ENCODE measurements at places on chromosomes 3 and 15.

DNA sequence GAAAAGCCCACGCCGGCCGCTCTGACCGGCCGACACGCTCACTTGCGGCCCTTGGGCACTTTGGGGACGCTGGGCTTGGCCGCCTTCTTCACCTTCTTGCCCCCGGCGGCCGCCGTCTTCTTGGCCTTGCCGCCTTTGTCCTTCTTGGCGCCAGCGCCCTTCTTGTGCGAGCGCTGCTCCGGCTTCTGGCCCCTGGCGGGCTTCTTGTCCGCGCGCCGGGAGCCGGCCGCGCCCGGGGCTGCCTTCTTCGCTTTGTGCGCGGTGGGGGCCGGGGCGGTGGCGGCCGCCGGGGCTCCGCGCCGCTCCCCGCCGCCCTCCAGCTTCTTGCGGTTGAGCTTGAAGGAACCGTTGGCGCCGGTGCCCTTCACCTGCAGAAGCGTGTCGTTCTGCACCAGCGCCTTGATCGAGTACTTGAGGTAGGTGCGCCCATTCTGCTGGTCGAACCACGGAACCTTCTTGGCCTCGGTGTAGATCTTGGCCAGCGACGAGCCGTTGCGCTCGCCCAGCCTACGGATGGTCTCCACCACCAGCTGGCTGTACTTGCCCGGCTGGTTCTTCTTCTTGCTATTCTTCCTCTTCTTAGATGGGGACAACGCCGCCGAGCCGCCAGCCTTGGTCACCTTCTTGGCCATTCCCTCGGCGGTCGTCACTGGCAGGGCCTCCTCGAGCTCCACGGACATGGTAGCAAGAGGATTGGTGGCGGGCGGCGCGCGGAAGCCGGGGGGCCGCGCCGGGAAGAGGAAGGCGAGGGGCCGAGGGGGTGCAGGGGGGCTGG, 36.7 kb downstream of the HMCES start:
- DNase-seq, result peak; percentile 48

- DNase-seq, result no peak
These were observed 165.7 kb downstream of the GAP43 start for GRCh38 chr3:115788921-115789470.

DNA sequence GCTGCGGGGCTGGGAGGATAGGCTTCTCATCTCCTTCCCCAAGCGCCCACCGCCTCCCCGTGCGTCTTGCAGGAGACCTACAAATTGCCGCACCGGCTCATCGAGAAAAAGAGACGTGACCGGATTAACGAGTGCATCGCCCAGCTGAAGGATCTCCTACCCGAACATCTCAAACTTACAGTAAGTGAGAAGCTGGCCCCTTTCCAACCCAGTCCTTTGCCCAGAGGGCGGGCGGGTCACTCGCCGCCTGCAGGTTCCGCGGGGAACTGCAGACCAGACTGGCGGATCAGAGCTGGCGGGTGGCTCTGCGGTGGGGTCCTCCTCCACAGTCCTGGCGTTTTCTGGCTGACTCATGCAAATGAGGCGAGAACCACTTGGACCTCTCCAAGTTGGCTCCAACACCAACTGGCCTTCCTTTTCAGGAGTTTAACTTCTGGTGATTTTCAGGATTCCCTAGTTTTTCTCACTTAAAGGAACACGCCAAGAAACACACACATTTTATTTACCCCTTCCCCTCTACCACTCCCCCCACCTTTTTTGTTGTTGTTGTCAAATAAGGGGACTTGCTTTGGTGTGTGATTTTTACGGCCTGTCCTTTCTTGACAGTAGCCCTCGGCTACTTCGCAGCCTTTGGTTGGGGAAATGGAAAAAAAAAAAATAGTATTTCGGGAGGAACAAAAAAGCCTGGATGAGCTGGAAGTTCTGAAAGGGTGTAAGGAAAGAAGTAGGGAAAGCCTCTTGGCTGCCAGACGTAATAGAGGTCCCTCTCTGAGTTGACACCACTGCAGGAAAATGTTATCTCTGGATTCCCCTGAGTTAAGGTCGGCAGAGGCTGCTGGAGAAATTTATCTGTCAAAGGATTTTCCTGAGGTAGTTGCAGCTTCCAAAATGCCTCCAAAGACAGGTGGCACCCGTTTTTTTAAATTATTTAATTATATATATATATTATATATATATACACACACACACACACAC, 1.3 kb downstream of the BHLHE40 start:
- peak; percentile 89 for DNase-seq

DNA sequence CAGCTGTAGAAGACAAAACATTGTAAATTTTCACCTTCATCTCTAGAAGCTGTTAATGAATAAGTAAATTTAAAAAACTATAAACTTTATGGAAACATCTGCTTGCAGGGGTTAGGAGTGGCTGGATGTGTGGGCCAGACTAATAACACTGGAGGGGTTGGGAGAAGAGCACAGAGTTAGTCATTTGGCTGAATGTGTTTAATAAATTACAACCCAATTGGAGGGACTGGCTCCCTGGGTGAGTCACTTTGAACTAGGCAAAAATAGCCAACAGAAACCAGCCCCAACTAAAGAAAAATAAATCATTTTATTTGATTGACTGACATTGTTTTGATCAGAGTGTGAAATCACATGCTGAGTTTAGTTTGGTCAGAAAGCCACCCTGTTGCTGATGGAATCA, 21.8 kb downstream of the DGKG start:
- no peak for DNase-seq

- no peak for DNase-seq
These were observed 477.1 kb upstream of the KCNMB2 start for GRCh38 chr3:178059119-178059518.

DNA sequence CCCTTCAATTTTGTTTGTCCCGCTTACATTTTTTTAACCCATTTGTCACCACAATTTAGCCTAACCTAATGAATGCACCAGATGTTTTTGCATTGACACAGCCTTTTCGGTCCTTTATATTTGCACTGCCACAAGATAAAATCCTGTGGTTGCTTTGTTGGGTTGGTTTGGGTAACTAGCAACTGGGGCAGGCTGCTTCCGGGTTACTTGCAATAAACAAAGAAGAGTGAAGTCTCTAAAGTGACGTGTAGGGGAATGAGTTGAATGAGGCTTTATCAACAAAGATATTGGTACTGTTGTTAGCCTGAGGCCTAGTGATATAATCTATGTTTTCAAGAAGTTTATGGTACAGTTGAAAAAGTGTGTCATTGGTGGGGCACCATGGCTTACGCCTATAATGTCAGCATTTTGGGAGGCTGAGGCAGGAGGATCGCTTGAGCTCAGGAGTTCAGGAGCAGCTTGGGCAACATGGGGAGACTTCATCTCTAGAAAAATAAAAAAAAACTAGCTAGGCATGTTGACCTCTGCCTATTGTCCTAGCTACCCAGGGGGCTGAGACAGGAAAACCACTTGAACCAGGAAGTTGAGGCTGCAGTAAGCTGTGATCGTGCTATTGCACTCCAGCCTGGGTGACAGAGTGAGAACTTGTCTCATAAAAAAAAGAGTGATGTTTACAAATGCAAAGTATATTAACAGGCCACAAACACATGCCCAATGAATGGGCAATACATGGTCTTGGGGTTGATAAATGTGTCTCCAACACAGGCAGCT, 121.8 kb downstream of the OXSM start:
- no peak for DNase-seq

DNA sequence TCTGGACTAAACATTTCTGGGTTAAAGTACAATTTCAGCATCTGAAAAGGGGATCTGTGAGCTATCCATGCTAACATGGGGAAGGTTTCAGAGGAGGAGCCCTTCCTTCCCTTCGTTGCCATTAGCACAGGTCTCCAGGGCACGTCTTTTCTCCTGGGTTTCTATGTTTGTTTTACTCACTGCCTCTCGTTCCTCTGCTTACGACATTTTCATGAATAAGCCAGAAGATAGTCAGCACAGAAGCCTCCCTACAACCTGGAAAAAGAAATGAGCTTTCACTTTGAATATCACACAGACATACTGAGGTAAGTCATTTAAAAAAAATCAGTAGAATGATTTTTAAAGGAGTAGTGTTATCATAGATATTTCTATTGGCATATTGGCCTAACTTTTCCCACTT, 117.2 kb upstream of the KCNMB2 start:
- DNase-seq, result no peak

GRCh38 chr3:62558549-62559112, 185.3 kb upstream of the FEZF2 start:
- no peak for DNase-seq

DNA sequence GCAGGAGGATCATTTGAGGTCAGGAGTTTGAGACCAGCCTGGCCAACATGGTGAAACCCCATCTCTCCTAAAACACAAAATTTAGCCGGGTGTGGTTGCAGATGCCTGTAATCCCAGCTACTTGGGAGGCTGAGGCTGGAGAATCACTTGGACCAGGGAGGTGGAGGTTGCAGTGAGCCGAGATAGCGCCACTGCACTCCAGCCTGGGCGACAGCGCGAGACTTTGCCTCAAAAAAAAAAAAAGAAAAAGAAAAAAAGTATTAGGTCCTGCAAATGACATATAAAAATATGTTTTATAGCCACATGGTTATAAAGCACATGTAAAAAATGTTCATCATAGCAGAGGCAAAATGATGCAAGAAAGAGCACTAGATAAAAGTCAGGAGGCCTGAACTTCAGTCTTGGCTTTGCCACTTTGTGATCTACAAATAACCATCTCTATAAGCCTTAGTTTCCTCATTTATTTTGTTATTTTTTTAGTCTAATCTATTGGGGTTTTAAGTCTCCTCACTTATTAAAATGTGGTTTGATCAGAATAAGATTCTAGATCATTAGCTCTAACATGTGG, 4.9 kb downstream of the SLC12A6 start:
- no peak for DNase-seq

- DNase-seq, result no peak
These were observed 58.3 kb downstream of the LRRC49 start for GRCh38 chr15:70950953-70951352.

- no peak for DNase-seq
These were observed 10.1 kb upstream of the CCDC80 start for GRCh38 chr3:112651071-112651470.

- DNase-seq, result no peak
These were observed 79.0 kb upstream of the MFGE8 start for GRCh38 chr15:88992216-88992615.

GRCh38 chr3:23944007-23944783, 891 bp upstream of the NR1D2 start:
- no peak for DNase-seq

DNA sequence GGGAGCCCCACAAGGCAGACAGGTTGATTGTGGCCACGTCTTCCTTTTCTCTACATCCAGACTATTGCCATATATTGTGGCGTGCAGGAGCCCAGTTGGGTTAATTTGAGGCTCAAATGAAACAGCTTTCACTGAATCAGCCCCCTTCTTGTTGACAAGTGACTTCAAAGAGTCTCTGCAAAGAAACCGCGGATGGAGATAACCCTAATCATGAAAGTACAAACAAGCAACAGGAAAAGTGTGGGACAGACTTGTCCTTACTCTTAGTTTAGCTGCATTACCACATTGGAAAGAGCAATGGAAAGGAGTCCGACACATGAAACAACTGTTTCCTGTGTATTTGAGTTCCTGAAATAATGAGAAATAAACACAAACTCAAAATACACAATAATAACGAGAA, 3.3 kb downstream of the TMEM40 start:
- no peak for DNase-seq

- no peak for DNase-seq
These were observed 287.6 kb upstream of the DPH6 start for GRCh38 chr15:35833581-35833980.

- DNase-seq, result no peak
These were observed 647.1 kb downstream of the NTRK3 start for GRCh38 chr15:87609474-87609873.

- DNase-seq, result no peak
These were observed 137.8 kb downstream of the RORA start for GRCh38 chr15:61091289-61091616.

- DNase-seq, result no peak
These were observed 15.5 kb downstream of the PARP9 start for GRCh38 chr3:122548619-122549018.

DNA sequence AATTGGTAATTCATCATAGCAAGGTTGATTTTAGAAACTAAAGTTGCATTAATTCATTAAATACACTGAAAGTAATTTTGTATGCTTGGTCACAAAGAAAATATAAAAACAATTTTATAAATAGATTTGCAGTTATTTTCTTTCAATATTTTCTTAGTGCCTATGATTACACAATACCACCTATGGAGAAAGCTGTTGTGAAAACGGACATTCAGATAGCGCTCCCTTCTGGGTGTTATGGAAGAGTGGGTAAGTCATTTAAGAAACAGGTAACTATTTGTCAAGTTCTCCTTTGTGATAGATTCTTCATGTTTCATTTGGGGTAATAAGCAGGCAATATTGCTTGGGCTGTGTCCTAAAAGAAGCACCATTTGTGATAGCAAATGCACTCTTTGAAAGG, 3.0 kb downstream of the DUT start:
- no peak for DNase-seq

DNA sequence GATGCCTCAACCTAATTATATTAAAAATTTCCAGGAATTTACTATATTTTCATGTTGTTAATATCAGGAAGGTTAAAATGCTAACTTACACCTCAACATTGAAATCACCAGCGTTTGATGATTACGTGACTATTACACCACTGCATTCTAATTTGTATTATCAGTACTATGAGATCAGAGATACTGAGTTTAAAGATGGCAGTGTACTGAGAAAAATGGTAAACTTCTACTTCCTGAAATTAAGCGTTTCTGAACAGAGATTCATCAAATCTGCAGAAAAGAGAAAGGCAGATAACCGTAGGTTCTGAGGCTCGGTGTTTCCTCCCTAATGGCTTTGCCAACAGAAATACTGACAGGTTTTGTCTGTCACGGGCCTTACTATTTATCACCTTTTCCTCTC, 69.9 kb downstream of the CRTC3 start:
- no peak for DNase-seq

GRCh38 chr15:75739791-75740190, 27.1 kb upstream of the CSPG4 start:
- no peak for DNase-seq

- DNase-seq, result no peak
These were observed 258.3 kb downstream of the IL5RA start for GRCh38 chr3:2851835-2852234.

GRCh38 chr3:108099679-108100428, 9.0 kb upstream of the CD47 start:
- peak; percentile 86 for DNase-seq

GRCh38 chr3:69585472-69585871, 153.8 kb upstream of the MITF start:
- no peak for DNase-seq

All from hematopoietic multipotent progenitor cell treated with erythropoietin and hydrocortisone succinate and interleukin-3 and kit ligand, for 15 days (in vitro differentiated cells).